ENCODE measurements at places on chromosomes 3 and 15.
A peak's percentile ranks its signal among the peaks of the same experiment; 100 is the strongest.

DNA sequence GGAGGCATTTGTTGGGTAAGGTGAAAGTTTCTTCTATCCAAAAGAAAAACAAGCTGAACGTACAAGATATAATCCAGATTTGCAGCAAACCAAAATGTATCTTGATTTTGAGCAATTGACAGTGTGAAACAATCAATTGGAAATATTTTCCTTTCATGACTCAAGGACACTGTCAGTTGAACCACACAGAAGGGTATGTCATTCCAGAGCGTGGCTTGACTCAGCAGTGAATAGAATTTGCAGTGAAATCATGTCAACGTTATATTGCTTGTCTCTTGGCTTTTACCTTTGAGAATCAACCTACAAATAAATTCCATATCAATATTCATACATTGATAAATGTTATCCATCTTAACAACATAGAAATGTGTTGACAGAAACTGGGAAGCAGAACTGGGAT lies 78.2 kb downstream of the TM2D3 start:
- DNase-seq, result no peak

DNA sequence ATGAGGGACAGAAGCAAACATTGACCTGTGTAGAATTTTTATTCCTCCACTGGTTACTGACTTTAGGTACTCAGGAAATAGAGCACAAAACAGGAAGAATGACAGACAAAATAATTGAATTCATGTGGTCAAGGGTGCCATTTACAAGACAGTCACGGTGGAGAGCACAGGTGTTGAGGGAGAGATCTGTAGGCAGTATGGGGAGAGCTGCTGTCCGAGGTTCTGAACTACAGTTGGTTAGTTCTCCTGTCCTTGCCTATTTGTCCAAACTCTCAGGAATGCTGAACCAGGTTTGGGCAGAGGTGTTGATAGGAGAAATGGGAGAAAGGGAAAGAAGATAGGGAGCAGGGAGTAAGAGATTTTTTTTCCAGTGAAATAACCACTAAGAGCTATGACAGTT lies 178.5 kb upstream of the ZBTB20 start:
- peak; percentile 47 for DNase-seq

GRCh38 chr15:84143753-84144314 lies 91.7 kb upstream of the GOLGA6L4 start:
- DNase-seq, result no peak

GRCh38 chr15:27545494-27546255 lies 553.4 kb downstream of the OCA2 start:
- DNase-seq, result no peak

DNA sequence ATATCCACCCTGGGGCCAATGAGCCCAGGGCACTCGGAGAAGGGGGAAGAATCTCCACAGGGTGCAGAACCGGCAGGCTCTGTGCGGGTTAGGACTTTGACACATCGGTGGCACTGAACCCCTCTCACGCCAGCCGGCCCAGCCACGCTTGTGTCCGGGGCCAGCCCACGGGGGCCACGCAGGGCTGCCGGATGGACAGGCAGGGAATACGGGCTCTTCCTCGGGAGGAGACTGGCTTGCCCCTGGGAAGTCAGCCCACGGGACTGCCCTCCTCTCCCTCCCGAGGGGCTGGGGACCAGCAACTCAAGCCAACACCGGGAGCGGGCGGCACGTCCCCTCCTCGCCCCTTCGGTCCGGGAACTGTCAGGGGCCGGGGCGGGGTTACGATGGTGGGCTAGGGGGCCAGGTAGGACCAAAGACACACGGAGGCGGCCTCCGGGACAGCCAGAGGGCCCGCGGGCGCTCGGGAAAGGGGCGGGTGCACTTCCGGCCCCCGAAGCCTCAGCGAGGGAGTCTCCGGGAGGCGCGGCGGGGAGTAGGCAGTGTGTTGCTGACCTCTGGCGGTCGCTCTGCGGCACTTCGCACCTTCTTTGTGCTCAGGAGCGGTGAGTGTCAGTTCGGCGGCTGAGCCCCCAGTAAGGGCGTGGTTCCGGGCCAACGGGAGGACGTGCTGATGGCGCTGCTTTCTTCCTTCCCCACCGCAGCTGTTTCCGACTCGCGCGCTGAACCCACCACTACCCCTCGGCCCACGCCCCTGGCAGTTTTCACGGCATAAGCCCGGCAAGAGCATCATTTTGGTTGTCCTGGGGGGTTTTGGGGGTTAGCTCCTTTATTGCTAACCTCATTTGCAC lies 5.1 kb upstream of the CYP8B1 start:
- DNase-seq, result peak; percentile 85

All from SW480 (cell line).